ENCODE measurements at places on chromosomes 11 and 22.

DNA sequence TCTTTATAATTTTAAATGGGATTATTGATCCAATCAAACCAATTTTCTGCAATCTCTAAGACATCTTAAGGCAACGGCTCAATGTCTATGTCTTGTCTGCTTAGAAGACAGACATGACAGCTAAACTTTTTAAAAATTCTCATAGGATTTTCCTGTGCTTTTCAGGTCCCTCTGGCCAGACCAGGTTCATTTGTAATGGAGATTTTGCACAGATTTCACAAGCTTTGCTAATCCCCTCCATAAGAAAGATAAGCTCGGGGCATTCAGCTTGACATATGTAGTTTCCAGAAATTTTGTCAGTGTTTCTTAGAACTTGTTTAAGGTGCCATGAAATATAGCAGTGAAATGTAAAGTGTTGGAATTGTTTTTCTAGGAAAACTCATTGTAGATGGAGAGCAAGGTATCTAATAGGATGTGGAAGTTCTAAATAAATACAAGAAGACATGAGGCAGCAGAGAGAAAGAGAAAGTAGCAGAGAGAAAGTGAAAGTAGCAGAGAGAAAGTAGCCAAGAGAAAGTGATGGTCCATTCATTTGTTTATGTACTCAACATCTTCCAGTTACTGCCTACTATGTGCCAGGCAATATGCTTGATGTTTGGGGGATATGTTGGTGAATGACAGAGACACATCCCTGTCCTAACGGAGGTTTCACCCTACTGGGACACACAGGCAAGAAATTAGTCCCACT is 219.1 kb upstream of the ARHGAP42 start:
- DNase-seq = no peak

GRCh38 chr11:121467965-121468364 is 15.2 kb upstream of the SORL1-AS1 start:
- no peak for DNase-seq

- no peak for DNase-seq
These were observed 49.5 kb upstream of the WEE1 start for GRCh38 chr11:9524001-9524400.

GRCh38 chr11:104531894-104532293 is 366.4 kb downstream of the CASP12 start:
- no peak for DNase-seq

GRCh38 chr11:81129618-81130017 is 1604.0 kb downstream of the FAM181B start:
- no peak for DNase-seq

DNA sequence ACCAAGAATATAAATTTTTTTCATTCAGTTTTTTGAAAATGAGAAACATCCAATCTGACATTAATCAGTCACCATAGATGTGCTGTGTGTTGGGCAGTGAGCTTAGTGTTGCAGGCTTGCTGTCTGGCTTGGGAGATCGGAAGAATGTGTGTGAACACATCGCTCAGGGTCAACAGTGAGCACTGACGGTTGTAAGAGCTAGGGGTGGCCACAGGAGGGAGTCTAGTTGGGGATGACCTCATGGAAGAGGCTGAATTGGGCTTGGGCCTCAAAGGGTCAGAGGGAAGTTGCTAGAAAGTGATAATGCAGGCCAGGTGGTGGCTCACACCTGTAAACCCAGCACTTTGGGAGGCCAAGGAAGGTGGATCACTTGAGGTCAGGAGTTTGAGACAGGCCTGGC is 375.4 kb downstream of the DDX10 start:
- DNase-seq = no peak

DNA sequence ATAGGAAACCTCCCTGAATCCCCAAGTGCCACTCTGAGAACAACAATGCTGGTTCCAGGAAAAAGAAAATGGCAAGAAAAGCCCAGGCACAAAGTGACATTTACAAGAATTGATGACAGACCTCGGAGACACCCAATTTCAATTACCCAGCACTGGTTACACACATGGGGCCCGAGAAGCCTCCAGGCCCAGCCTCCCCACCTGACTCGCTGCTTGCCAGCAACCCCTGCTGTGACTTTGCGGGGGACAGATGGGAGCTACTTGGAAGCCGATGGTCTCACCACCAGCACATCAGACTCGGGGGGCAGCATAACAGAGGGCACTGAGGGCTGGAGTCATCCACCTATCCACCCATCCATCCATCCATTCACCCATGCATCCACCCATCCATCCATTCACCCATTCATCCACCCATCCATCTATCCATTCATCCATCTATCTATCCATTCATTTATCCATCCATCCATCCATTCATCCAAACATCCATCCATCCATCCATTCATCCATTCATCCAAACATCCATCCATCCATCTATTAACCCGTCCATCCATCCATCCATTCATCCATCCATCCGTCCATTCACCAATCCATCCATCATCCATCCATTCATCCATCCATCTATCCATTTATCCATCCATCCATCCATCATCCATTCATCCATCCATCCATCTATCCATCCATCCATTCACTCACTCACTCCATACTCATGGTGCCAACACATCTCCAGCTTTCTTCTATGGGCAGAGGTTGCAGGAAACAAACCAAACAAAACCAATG is 567.6 kb downstream of the BRD1 start:
- no peak for DNase-seq

All from ascending aorta (tissue), 2 donors.